ENCODE measurements at places on chromosomes 2 and 18.

DNA sequence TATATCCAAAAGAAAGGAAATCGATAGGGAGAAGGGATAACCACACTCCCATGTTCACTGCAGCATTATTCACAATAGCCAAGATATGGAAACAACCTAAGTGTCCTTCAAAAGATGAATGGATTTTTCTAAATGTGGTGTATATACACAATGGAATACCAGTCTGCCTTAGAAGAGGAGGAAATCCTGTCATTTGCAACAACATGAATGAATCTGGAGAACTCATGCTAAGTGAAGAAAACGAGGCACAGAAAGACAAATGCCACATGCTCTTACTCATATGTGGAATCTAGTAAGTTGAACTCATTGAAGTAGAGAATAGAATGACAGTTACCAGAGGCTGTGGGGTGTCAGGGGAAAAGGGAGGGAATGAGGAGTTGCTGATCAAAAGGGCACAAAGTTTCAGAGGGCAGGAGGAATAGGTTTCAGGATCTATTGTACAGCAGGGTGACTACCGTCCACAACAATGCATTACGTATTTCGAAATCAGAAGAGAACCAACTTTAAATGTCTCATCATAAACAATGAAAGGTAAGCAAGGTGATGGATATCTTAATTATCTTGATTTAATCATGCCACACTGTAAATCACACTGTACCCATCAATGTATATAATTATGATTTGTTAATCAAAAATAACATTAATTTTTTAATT lies 46.1 kb downstream of the SIGLEC15 start:
- no peak for DNase-seq

GRCh38 chr2:67565761-67566160 lies 168.6 kb downstream of the ETAA1 start:
- DNase-seq: peak; percentile 85

DNA sequence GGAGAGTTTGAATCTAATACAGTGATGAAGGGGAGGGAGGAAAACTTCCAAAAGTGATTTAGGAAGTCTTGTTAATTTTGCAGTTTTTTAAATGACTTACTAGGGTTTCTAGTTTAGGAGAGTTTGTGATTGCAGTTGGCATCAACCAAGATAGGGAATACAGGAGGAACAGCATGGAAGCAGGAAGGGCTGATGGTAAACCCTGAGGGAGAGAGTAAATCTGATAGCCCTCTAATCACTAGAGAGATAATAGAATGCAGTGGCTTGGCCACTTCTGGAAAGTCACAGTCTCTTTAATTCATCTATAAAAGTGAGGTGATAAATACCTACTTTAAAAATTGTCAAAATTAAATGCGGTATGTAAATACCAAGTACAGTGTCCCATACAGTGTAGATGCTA lies 5.6 kb downstream of the YPEL5 start:
- DNase-seq: no peak

DNA sequence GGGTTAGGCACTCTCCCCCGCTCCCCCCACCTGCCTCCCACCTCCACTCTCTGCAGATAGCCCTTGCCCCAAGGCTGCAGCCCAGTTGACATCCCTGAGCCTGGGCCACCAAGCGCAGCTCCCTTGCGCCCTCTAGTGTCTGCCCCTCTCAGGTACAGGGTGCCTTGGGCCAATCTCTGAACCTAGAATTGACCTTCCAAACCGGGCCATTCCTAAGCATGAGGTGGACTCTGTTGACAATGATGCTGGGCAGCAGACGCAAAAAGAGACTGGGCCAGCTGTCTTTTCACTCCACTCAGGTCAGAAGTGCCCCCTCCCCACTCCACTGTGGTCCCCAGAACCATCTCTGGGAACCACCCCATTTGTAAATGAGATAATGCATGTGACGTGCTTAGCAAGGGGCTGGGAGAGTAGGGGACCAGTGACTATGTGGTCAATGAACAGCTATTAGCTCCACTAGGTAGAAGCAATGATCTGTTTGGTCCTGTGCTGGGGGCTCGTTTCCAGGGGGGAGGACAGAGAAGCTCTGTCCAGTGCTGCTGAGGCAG lies 43.3 kb upstream of the PLB1 start:
- DNase-seq: no peak

GRCh38 chr2:37105150-37105549 lies 20.8 kb downstream of the GPATCH11 start:
- DNase-seq: no peak

- DNase-seq: no peak
Measured at GRCh38 chr2:230135130-230135525, 66.4 kb upstream of the SLC16A14 start.

- DNase-seq: no peak
Measured at GRCh38 chr2:174738841-174739240, 25.4 kb downstream of the CHRNA1 start.

- peak; percentile 67 for DNase-seq
Measured at GRCh38 chr2:195575879-195576401, 81.1 kb upstream of the SLC39A10 start.

DNA sequence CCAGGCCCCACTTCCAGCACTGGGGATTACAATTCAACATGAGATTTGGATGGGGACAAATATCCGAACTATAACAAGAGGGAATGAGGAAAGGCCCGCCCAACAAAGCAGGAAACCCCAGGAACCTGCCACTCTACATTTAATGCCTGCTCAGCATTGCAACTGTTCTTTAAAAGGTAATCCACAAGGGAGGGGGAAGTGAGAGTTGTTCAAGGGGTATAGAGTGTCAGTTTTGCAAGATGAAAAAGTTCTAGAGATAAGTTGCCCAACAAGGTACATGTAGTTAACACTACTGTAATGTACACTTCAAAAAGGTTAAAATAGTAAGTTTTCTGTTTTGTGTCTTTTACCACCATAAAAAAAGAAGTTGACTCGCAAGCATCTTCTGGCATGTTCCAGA lies 137.6 kb downstream of the MBD2 start:
- DNase-seq: no peak

- no peak for DNase-seq
Measured at GRCh38 chr18:48217258-48218250, 191.6 kb downstream of the ZBTB7C start.

DNA sequence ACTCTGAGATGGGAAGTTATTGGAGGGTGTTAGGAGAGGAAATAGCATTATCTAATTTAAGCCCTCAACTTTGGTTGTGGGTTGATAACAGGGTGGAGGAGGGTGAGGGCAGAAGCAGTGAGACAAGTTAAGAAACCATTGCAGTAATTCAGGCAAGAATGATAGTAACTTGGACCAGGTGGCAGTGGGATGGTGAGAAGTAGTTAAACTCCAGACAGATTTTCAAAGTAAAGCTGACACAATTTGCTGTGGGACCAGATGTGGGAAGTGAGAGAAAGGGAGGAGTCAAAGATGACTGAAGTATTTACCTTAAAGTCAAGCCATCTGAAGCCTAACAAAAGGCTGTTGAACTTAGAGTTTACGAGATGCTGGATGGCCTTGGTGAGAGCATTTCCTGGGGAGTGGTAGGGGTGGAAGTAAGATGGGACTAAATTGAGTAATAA lies 163.2 kb upstream of the KLF7 start:
- DNase-seq: no peak

DNA sequence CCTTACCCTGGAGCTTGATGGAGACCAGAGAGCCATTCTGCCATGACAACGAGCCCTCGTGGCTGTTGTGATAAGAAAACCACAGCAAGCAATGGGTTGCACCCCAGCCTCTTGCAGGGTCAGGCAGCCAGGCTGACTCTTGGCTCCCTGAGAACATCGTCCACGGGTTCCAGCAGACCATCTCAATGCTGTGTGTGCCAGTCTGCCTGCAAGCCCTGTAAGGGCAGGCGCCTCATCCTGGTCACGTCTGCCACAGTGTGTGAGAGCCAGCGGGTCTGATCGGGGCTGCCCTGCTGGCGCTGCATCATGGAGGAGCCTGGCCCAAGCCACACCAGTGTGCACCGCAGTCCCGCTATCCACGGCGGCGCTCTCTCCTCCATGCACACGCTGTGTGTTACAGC lies 71.0 kb upstream of the MGAT4A start:
- DNase-seq: no peak

DNA sequence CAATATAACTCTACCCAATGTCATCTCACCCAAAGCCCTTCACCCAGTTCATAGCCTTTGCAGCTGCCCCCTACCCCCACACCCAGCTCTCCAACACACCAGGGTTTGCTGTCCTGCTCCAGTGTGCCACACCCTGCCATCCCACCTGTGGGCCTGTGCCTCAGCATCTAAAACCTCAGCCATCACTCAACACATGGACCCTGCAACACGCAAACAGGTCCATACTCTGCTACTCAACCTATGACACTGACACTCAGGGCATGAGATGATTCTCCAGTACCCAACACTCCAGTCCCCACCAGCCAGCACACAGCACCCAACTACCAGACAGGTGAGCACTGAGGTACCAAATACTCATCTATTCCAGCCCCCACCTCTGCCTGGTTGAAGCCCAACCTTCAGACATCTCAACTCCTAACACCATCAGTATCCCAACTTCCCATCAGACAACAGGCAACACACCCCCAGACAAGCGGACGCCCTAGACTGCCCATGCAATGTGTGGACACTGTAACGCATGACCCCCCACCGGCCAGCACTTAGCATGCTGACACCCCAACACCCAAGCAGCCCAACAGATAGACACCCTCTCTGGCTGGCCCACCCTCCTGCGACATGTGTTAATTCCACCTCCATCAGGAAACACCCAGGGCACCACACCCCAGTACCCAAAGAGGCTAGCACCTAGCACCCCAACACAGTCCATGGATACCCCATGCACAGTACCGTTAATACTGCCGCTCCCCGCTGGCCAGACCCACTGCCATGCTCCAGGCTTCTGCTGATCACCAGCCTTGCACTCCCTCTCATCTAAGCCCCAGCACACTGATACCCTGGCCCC lies 25.0 kb downstream of the ZAP70 start:
- no peak for DNase-seq

DNA sequence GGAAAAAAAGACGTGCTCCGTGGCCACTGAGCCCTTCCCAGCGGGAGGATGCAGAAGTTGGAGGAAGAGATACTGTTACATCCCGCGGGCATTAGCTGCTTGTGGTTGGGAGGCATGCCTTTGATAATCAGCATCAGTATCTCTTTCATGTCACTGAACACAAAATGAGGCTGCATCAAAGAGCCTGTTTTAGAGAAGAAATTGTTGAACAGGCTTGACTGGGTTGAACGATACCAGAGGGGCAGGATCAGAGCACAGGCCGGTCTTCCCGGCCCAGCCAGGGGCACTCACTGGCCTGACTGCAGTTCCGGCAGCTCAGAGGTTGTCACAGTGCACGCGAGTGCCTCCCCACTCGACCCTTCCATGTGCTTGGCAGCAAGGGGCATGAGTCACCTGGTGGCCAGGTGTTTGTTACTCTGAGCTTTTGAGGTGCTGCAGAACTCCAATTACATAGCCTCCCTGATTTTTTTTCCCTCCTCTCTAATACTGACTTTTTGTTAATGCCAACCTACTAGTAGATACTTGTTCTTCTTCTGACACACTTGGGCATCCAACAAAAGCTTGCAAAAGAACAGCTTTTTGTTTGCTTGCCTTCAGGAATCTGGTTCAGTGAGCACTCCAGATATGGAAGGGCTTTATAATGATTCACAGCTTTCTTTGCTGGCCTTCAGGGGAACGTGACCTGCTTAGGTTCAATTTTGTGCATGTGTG lies 121.6 kb downstream of the VAPA start:
- DNase-seq: no peak

GRCh38 chr2:240831594-240832204 lies 11.7 kb upstream of the KIF1A start:
- DNase-seq: no peak

DNA sequence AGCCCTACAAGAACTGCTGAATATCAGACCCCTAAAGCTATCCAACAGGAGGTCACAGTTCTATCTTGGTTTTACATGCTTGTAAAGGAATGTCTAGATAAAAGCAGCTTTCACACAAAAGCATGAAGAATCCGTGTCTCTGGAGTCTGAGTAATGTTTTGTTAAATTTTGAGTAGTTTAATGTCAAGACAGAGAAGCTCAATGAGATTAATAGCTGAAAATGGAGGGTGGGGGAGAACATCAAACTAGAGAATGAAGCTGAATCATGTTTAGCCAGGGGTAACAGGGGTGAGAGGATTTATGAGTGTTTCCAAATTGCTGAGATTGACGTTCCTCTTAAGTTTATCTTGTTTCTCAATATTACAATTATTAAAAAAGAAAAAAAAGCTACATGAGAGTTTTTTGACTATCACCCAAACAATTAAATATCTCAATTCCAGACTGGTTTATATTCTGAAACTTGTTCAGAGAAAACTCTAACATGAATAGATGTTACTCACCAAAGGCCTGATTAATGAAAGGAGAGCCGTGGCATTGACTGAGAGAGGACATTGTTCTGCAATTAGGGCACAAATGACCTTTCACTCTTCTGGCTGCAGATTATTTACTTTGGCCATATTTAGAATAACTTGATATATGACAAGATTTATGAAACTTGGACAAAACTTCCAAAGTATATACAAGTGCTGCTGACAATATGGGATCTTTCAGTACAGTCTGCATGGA lies 266.4 kb upstream of the ETAA1 start:
- peak; percentile 28 for DNase-seq

- no peak for DNase-seq
Measured at GRCh38 chr2:10980071-10980470, 68.3 kb downstream of the KCNF1 start.

GRCh38 chr2:109494351-109494750 lies 119.4 kb downstream of the SEPTIN10 start:
- no peak for DNase-seq

DNA sequence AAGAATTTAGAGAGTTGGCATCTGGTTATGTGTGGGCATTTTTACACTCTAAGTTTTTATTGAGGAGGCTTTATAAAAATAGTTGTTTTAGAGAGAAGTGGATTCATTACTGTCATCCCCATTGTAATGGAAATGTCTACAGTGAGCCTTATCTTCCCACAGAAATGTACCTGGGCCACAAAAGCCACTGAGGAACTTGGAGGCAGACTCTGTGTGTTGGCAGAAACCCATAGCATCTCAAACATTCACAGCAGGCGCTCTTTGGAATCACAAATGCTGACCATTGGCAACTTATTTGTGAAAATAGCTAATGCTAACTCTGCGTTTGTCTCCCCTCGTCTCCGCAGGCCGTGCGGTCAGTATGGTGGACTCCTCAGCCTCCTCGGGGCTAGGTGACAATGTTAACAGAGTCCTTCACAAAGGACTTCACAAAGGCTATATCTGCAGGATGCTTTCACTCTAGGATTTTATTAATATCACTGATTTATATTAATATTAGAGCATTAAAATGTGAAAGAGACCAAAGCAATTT lies 689.1 kb upstream of the POU3F3 start:
- no peak for DNase-seq

- DNase-seq: no peak
Measured at GRCh38 chr2:203583084-203583695, 48.1 kb upstream of the RAPH1 start.

DNA sequence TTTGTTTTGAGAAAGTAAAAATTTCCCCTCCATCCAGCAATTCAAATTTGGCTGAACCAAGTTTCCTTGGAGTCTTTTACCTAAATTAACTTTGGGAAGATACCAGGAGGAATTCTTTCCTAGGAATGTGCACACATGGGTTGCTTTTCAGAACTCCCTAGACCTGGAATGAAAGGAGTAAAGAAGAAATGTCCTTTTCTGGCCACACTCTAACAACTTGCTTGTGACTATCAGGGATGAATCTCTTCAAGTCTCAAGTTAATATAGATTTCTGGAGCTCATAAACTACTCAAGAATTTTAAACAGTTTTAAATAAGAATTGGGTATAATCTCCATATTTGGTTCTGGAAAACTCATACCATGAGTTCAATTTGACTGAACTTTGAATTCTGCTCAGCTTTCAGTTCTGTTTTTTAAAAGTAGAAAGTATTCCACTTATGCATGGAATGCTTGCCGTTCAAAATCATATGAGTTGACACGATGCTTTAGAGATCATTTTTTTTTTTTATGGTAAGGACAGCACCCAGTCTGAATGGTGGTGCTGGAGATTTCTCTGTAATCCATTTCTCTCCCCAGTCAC lies 7.7 kb downstream of the RASGRP3 start:
- DNase-seq: no peak
